Kidney (tissue), 22 donors: ENCODE measurements at places on chromosomes 1 and 21.
A peak's percentile ranks its signal among the peaks of the same experiment; 100 is the strongest.

DNA sequence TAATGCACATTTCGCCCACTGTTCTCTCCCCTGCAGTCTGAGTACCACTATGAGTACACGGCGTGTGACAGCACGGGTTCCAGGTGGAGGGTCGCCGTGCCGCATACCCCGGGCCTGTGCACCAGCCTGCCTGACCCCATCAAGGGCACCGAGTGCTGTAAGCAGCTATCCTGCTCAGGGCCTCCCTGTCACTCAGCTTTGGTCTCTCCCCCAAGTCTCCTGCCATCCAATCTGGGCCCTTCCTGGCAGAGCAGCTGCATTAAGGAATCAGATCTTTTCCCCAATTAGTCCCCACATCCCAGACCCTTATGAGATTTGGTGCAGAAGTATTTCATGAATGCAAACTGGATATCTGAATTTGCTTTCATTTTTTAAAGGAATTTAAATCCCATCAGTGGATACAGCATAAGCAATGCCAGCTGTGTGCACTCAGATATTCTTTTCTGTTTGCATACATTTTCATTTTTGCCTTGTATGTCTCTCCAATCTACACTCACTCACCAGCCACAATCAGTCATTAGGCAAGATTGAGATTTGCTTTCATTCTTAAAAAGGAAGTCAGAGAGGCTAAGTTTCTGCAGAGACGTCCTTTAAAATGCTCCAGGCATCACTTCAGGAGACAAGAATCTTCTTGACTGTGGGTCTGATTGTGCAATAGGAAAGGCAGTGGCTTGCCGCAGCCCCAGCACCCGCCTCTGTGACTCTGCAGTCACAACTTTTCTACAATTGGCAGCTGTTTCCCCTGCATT, 48.1 kb downstream of the ELAPOR1 start:
- peak; percentile 60 for DNase-seq

DNA sequence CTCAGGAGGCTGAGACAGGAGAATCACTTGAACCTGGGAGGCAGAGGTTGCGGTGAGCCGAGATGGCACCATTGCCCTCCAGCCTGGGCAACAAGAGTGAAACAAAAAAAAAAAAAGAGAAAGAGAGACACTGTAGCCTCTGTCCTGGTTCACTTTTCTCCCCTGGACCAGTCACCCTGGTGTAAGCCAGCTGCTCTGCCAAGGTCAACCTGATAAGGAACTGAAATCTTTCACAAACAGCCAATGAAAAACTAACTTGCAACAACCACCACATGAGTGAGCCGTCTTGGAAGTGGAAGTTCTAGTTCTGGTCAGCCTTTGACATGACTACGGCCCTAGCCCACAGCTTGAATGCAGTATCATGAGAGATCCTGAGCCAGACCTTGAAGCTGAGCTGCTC, 36.8 kb upstream of the CXADR start:
- no peak for DNase-seq

- DNase-seq = no peak
These were observed 6.3 kb downstream of the LRRC53 start for GRCh38 chr1:74505928-74506710.

- no peak for DNase-seq
These were observed 9.2 kb downstream of the AGMAT start for GRCh38 chr1:15575549-15576150.

- no peak for DNase-seq
These were observed 17.2 kb upstream of the RCSD1 start for GRCh38 chr1:167612587-167613385.

DNA sequence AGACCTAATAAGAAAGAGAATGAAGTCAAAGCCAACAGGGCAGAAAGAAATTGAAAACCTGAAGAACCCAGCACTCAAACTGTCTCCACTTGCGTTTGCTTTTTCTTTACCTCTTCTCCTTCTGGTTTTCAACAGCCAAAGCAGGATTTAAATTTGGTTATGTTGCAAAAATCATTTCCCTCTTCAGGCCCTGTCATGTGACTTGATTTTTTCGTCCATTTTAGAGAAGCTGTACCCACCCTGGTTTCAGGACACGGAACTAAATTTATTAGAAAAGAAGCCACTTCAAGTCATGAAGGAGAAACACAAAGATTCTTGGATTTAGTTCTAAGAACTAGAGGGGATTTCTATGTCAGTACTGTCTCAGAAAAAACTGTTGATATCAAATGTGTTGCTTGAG, 1.0 kb upstream of the SYNJ1 start:
- DNase-seq = no peak

- DNase-seq = no peak
These were observed 60.8 kb downstream of the EDN2 start for GRCh38 chr1:41423511-41424191.

GRCh38 chr1:154780541-154780940, 89.5 kb downstream of the KCNN3 start:
- DNase-seq = no peak

GRCh38 chr1:117128323-117129079, 7.0 kb upstream of the TRIM45 start:
- no peak for DNase-seq

GRCh38 chr1:6163973-6164617, 16.0 kb downstream of the CHD5 start:
- no peak for DNase-seq

GRCh38 chr1:184056921-184057555, 5.5 kb downstream of the TSEN15 start:
- DNase-seq = no peak

DNA sequence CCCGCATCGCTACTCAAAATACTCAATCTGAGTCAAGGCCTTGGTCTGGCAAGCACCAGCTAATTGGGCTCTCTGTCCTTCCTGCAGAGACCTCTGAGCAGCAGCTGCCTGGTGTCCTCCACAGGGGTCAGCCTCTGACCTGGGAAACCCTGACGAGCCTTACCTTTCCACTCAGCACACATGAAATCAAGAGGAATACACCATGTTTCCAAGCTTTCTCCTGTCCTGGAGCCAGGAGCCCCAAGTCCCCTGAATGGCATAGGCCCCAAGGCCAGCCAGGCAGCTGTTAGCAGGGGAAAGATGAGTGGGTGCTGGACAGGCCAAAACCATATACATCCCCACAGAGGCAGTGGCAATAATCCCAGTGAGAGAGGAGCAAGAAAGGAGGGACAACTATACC, 27.2 kb upstream of the TSPEAR start:
- no peak for DNase-seq

GRCh38 chr1:71154429-71154828, 73.6 kb upstream of the ZRANB2 start:
- no peak for DNase-seq

DNA sequence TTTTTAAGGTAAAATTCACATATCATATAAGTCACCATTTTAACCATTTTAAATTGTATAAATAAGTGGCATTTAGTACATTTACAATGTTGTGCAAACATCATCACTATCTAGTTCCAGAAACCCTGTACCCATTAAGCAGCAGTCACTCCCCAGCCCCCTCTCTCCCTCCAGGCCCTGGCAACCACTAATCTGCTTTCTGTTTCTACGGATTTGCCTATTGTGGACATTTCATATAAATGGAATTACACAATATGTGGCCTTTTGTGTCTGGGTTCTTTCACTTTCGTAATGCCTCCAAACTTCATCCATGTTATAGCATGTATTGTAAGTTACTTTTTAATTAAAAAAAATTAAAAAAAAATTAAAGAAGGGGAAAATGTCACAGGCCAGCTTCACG, 58.0 kb upstream of the RAB3GAP2 start:
- no peak for DNase-seq
